ENCODE measurements at places on chromosomes 3 and 15. TPM values are rescaled to one million over a fixed set of nuclear protein-coding genes. Genes with fewer than 3 reads are reported as not detected.

DNA sequence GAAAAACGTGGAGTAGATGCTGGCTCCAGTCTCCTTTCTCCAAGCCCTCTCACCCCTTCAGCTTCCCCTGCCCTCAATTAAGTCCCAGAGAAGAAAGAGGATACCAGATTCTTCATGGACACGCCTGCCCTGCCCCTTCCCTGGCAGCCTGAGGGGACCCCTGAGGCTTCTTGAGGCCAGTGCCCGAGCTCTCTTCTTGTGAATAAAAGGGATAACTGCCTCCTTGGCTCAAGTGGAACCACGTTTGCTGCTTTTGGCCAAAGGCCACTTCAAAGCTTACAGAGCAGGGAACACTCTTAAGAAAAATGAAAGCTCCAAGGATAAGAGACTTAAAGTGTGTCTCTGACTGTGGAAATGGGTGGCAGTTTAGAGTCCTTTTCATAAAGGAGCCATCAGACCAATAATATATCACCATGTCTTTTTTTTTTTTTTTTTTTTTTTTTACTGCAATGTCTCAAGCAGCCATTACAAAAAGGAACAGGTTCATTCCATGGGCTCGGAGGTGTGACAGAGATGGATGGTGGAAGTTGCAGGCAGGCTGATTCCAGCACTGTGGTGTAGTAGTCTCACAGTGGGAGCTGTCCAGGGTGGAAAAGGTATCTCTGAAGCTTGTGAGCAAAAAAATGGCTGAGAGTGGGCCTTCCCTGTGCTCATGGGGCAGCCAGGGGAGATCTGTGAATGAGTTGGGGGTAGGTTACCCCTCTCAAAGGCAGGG is 108.8 kb downstream of the SEMA5B start:
- peaks cover 6% of the 10 kb centered on the region for H3K27me3 ChIP-seq
- no peak overlapping the region for H3K4me3 ChIP-seq
- DNase-seq: no peak

DNA sequence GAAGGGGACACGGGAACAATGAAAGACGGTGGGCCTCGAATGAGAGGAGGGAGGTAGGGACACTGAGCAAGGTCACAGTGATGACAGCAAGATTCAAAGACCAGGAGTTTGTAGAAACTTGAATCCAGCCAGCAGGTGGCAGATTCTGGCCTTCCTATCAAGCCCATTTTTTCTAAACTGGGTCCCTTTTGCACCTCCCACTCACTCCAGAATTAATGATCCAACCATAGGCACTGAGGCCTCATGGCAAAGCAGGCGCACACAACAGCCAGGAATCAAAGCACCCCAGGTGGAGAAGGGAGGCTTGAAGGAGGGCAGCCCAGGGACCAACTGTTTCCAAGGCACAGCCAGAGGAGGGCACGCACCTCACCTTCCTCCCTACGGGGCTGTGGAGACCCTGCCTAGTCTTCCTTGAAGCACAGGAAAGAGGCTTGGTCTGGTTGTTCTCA is 90.2 kb downstream of the ANP32A start:
- H3K27me3 ChIP-seq: no peaks in the 10 kb centered on the region
- H3K4me1 ChIP-seq: peaks cover 7% of the 10 kb centered on the region
- DNase-seq: no peak
- no peak overlapping the region for H3K27ac ChIP-seq

DNA sequence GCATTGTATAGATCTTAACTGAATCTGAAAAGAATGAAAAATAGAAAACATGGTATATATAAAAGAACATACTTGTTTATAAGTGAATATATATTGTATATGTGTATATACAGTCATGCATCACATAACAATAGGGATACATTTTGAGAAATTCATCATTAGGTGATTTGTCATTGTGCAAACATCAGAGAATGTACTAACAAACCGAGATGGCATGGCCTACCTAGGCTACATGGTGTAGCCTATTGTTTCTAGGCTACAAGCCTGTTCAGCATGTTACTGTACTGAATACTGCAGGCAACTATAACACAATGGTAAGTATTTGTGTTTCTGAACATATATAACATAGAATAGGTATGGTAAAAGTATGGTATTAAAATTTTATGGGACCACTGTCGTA is 64.6 kb upstream of the CHRM5 start:
- no peaks in the 10 kb centered on the region for H3K27me3 ChIP-seq
- no peak overlapping the region for H3K27ac ChIP-seq
- DNase-seq: no peak
- no peaks in the 10 kb centered on the region for H3K4me1 ChIP-seq
- H3K4me3 ChIP-seq: no peak overlapping the region

Gene ACP3
- total RNA-seq: not detected

DNA sequence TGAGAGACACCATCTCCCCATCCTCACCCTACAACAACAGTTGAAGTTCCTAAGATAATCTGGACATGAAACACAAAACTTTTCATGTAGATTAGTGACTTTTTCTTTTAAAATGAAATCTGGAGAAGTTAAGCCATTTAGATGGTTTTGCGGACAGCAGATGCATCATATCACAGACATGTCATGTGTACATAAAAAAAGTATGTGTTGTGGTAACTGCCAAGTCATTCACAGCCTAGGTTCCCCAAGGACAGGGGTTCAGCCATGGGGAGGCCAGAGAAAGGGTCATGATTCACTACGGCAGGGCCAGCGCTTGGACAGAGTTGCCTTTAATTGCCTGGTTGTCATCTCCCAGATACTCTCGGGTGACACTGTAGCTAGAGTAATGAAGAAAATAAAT is 163.2 kb downstream of the PDZRN3 start:
- no peak for DNase-seq
- no peaks in the 10 kb centered on the region for H3K27me3 ChIP-seq
- H3K4me3 ChIP-seq: no peak overlapping the region
- H3K36me3 ChIP-seq: no peaks in the 10 kb centered on the region

Gene GOLGA6L9
- total RNA-seq: 6.4 TPM

DNA sequence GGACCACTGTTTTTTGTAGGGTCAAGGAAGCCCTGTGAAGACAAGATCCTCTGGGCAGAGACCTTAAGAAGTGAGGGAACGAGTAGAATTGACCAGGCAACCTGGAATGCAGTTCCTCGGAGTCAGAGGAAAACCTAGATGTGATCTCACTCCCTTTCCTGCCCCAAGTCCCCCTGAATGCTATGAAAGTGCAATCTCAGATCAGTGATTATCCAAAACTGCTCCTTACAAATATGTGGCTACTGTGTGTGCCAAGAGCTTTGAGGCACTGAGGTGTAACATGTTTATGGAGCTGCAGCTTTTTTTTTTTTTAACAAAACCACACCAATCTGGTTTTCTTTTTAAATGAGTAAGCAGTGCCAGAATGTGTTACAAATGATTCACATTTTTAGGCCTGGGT is 35.8 kb downstream of the THSD4 start:
- H3K36me3 ChIP-seq: no peaks in the 10 kb centered on the region
- no peak overlapping the region for H3K27ac ChIP-seq
- H3K27me3 ChIP-seq: no peaks in the 10 kb centered on the region

- H3K27me3 ChIP-seq: no peaks in the 10 kb centered on the region
- no peak overlapping the region for H3K27ac ChIP-seq
- DNase-seq: no peak
- H3K36me3 ChIP-seq: no peaks in the 10 kb centered on the region
- no peak overlapping the region for H3K4me3 ChIP-seq
Measured at GRCh38 chr3:163914567-163914966, 1163.7 kb downstream of the SI start.
